ENCODE measurements at places on chromosomes 3 and 15.

DNA sequence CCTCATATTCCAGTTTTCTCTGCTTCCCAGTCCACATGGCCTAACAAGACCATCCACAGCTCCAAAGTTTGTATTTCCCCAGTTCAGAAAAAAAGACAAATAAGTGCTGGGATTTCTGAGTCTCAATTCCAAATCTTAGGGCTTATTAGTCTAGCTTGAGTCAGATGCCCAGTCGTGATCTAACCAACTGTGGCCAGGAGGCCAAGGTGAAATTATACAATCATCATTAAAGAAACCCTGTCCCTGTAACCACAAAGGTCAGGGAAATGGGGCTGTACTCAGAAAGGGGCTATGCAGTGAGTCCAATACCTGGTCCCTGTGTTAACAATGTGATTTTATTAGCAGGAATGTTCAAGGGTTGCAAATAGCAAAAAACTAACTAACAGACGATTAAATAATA lies 40.5 kb upstream of the MITF start:
- no peak overlapping the region for H3K4me3 ChIP-seq
- H3K4me1 ChIP-seq = no peaks in the 10 kb centered on the region

DNA sequence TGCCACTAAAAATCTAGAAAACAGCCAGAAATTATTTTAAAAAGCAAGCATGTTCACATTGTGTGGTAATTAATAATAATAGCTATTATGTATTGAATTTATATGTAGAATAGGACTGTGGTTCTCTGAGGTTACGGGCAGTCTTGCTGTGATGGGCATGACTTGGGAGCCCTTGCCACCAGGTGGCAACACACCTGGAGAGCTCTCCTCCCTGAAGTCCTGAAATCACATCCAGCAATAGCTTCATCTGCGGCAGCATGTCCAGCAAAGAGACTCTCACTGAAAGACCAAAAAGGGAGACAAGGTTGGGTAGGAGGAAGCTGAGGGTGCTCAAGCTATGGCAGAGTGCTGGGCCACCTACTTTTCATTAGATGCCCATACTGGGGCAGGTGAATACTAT lies 206.8 kb upstream of the IL12A start:
- H3K27ac ChIP-seq = no peak overlapping the region
- no peaks in the 10 kb centered on the region for H3K27me3 ChIP-seq
- H3K4me1 ChIP-seq = peaks cover 19% of the 10 kb centered on the region
- H3K4me3 ChIP-seq = no peak overlapping the region
- DNase-seq = no peak
- H3K36me3 ChIP-seq = peaks cover 4% of the 10 kb centered on the region

DNA sequence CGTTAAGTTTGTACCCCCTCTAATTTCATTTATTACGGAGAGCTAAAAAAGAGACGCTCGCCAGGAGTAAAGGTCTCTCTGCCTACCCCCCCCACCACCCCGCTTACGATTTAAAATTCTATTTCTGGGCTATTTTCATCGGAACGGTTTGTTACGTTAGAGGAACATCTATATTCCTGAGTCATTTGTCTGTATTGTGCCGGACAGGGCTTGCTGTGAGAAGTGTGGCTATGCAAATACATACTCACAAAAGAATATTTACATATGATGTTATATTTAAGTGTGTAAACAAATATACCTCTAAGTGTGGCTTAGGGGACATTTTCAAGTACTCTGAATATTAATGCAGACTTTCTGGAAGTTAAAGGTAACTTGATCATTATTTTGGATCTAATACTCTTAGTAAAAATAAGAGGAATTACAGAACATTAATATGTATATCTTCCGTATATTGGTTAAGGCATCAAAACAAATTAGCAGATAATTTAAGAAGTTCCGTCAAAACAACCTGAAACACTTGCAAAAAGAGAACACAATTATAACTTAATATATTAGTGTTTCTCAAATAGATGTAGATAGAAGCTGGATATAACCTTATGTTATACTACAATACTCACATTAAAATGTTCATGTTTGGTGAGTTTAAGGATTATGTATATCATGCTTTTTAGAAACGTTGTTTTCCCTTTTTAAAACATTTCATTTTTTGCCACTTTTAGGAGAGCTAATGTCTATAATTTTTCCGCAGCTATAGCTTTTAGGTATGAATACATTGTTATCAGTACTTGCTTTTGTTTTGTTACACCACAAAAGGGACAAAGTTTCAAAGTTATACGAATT lies 1.6 kb upstream of the SHOX2 start:
- peak; percentile 19 for DNase-seq
- no peaks in the 10 kb centered on the region for H3K36me3 ChIP-seq
- H3K4me1 ChIP-seq = peaks cover 28% of the 10 kb centered on the region
- no peak overlapping the region for H3K27ac ChIP-seq
- no peak overlapping the region for H3K4me3 ChIP-seq

DNA sequence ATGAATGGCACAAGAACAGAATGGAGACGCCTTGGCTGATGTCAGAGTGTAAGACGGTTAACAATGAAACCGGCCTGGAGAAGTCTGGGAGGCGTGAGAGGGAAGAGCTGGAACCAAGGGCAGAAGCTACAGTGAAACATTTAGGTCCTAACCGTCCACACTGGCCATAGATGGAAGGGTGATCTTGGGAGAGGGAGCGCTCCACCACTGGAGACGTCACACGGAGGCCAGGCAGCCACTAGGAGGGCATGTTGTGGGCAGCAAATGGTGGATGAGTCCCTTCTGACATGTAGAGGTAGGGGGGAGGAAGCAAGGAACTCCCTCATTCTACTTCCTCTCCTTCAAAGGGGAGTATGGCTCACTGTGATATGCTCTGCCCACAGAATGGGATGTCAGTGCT lies 23.8 kb downstream of the FEM1B start:
- no peak overlapping the region for H3K4me3 ChIP-seq
- no peak for DNase-seq
- H3K4me1 ChIP-seq = peaks cover 12% of the 10 kb centered on the region
- H3K27me3 ChIP-seq = no peaks in the 10 kb centered on the region

GRCh38 chr3:43948013-43948412 lies 257.3 kb downstream of the ABHD5 start:
- no peaks in the 10 kb centered on the region for H3K36me3 ChIP-seq
- peaks cover 59% of the 10 kb centered on the region for H3K27me3 ChIP-seq
- H3K4me1 ChIP-seq = peaks cover 7% of the 10 kb centered on the region
- DNase-seq = no peak
- no peak overlapping the region for H3K27ac ChIP-seq
- H3K4me3 ChIP-seq = no peak overlapping the region

GRCh38 chr3:3110749-3111361 lies 681 bp upstream of the IL5RA start:
- H3K27ac ChIP-seq = no peak overlapping the region
- H3K4me3 ChIP-seq = no peak overlapping the region
- no peaks in the 10 kb centered on the region for H3K27me3 ChIP-seq
- no peaks in the 10 kb centered on the region for H3K36me3 ChIP-seq

DNA sequence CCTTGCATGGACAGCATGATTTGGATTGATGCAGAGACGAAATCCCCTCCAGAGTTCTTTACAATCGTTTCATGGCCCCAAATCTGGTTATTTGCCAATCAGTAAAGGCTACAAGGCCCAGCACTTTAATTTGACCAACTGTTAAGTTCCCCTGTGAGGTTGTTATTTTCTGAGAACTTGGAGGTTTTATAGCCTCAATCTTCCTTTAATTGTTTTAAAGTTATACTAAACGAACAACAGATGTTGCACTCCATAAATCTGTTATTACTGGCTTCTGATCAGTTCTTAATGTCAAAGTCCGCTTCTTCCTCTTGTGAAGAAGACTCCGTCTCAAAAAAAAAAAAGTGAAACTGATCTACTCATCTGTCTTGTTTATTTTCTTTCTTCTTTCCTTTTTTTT lies 30.8 kb downstream of the LARP6 start:
- H3K4me3 ChIP-seq = peak overlapping the region; percentile 51
- H3K27me3 ChIP-seq = no peaks in the 10 kb centered on the region
- DNase-seq = no peak
- no peaks in the 10 kb centered on the region for H3K36me3 ChIP-seq

- H3K27ac ChIP-seq = no peak overlapping the region
- DNase-seq = peak; percentile 65
- H3K4me1 ChIP-seq = peaks cover 3% of the 10 kb centered on the region
- no peak overlapping the region for H3K4me3 ChIP-seq
- H3K36me3 ChIP-seq = no peaks in the 10 kb centered on the region
These were observed 4.0 kb downstream of the SCAANT1 start for GRCh38 chr3:63908081-63908736.

DNA sequence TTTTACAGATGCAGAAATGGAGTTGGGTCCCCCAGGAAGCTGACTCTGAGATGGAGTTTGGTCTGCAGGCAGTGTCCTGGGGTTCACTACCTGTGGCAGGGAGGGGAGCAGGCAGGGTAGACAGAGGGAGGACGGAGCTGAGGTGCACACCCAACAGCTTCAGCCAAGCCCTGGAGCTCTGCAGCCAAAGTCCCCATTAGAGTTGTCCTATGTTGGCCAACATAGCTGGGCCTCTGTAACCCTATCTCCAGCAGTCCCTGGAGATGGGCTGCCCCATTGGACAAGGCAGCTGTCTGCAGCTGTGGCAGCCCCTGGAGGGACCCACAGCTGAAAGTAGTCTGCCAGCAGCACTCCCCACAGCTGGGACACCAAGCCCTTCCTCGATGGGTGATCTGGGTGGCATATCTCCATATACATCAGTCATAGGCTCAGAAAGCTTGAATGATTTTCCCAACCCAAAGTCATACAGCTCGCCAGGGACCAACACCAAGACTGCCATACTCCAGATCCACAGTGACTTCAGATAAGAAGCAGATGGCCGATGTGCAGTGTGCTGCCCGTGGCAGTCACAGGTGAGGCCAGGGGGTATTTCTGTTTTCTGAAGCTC lies 31.9 kb downstream of the STARD5 start:
- no peak overlapping the region for H3K4me3 ChIP-seq
- H3K36me3 ChIP-seq = peaks cover 11% of the 10 kb centered on the region
- no peaks in the 10 kb centered on the region for H3K27me3 ChIP-seq
